Amniotic epithelial cell (primary cell): ENCODE measurements at places on chromosomes 2 and 18.

GRCh38 chr2:105738658-105739241 is 6.0 kb upstream of the NCK2 start:
- no peak for DNase-seq

GRCh38 chr2:28626891-28627421 is 124.7 kb upstream of the PPP1CB start:
- DNase-seq, result peak; percentile 94

- DNase-seq, result peak; percentile 50
Measured at GRCh38 chr2:54348646-54349045, 92.6 kb upstream of the TSPYL6 start.

DNA sequence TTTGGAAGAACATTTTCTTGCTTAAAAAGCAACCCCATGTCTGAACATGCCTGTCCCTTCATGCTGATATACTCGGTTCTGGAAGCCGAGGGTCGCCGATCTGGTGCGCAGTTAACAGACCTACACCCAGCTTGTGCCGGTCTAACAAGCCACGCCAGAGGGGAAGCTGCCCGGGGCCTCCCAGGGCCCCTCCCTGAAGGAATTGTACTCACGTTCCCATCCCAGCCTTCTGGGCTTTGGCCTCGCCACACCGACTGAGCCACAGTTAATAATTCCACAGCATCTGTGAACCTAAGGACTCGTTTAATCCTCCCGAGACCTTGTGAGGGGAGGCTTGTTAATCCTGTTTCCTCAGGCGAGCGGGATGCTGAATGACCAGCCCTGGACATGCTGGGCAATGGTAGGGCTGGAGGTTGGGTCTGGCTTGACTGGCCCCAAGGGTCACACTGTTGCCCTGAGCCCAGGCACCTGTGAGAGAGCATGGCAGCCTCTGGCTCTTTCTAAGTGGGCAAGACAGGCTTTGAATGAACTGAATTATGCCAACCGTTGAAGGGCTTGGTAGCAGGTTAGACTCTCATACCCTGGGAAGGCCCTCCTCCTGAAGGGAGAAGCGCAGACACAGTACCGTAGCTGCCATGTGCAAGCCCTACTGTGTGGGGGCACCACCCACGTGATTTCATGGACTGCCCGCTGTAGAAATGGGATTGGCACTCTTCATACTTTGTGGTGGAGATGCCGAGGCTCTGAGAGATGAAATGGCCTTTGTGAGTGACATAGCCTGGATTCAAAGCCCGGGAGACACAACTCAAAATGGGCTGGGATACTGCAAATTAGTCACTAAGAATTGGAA is 27.9 kb upstream of the ODC1 start:
- no peak for DNase-seq

GRCh38 chr2:214484239-214484638 is 73.4 kb downstream of the VWC2L start:
- no peak for DNase-seq

DNA sequence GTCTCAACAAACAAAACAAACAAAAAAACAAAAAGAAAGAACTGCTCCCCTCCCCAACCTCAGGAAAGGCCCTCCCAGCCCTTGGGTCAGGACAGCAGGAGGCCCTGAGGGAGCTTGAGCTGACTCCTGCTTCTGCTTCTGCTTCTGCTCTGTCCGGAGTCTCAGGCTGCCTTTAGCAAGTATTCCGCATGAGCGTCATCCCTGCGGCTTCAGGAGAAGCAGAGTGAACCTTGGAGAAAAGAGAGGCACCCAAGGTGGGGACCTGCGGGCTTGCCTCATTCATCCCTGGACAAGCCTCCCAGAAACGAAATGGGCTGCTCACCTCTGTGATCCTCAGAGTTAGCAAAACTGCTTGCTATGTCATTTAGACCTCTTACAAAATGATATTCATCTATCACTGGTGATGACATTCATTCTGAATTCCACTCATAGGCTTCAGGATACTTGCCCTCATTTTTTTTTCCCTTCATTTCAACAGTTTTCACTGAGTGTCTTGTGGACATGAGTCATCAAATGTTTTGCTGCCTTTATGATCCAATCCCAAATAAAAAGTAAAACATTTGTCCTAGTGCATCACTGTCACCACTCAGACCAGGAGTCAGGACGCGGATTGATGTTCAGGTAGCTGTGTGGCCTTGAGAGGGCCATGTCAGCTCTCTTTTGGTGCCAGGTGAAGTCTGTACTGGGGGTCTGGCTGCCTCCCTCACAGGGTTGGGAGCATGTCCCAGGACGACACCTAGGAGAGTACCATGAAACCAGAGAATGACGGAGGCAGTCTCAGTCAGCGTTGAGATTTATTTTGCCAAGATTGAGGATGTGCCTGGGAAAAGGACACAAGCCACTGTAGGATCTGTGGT is 51.7 kb downstream of the IMPA2 start:
- peak; percentile 79 for DNase-seq

DNA sequence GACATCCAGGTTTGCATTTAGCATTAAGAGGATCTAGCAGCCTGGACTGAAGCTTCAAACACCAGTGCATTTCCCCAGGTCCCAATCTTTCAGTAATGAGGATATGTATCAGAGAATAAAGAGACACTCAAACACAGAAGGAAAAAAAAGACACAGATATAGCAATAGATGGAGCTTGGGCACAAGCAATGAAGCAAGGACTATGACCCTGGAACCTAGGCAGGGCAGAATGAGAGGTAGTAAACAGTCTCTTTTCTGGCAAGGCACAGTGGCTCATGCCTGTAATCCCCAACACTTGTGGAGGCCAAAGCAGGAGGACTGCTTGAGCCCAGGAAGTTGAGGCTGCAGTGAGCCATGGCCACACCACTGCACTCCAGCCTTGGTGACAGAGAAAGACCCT is 80.7 kb upstream of the HNRNPA3 start:
- DNase-seq, result no peak

DNA sequence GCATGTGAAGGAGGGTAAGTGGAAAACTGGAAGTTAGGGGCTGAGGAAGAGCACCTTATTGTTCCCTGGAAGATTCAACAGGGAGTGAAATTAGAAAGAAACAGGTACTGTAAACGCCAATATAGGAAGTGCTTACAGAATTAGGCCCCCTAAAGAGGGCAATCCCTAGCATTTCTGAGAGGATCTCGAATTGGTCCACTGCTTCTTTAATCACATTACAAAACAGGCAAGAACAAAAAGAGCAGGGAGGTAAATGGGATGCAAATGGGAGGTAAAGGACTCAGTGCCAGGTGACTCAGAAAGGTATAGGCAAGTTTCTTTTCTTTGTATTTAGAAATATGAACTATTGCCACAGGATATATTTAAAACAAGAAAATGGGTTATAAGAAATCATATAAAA is 116.4 kb upstream of the FANCL start:
- no peak for DNase-seq

- no peak for DNase-seq
Measured at GRCh38 chr18:31946305-31947046, 3.5 kb upstream of the TRAPPC8 start.

DNA sequence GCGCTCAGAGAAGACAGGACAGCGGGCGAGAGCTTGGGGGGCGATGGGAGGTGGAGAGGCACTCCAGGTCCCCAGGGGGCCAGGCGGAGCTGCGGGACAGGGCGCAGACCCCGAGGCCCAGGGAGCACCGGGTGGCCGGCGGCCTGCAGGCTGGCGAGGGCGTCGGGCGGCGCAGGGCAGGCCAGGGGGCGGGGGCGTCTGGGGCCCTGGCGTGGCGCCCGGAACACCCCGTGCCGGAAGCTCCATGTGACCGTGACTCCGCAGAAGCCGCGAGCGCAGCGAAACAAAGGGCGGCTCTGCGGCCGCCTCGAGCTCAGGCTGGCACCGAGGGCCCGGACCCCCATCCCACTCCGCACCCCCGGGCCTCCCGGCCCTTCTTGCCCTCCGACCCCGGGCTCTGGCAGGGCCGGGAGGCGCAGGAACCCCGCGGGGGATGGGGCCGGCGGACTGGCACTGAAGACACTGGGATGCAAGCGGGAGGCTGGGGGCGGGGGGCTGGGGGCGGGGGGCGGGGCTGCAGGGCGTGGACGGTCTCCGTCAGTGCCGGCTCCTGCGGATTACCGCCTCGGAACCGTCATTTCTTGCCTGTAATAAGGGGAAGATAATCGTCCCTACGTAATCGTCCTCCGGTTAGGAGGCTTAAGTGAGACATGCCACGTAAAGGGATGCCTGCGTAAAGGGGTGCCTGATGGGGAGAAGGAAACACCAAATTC is 19.1 kb downstream of the SH2D6 start:
- peak; percentile 97 for DNase-seq

- DNase-seq, result peak; percentile 63
Measured at GRCh38 chr2:217711188-217711587, 291.6 kb downstream of the TNS1 start.

DNA sequence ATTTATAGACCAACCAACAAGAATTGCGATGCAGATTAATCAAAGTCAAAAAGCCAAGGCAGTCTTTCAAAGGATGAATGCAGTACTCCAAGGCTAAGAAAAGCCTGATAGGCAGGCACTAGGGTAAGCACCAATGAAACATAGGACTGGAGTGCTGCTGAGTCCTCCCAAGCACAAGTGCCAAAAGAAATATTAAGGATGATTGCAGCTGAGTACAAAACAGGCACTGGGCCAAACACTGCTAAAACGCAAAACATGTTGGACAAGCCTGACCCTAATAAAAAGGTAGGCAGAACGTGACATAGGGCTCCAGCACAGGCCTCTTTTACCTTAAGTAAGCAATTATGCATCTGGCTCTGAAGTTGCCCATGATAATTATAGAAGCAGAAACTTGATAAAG is 160.1 kb upstream of the LRP1B start:
- DNase-seq, result no peak

- DNase-seq, result no peak
Measured at GRCh38 chr2:164802095-164802707, 39.4 kb downstream of the COBLL1 start.

DNA sequence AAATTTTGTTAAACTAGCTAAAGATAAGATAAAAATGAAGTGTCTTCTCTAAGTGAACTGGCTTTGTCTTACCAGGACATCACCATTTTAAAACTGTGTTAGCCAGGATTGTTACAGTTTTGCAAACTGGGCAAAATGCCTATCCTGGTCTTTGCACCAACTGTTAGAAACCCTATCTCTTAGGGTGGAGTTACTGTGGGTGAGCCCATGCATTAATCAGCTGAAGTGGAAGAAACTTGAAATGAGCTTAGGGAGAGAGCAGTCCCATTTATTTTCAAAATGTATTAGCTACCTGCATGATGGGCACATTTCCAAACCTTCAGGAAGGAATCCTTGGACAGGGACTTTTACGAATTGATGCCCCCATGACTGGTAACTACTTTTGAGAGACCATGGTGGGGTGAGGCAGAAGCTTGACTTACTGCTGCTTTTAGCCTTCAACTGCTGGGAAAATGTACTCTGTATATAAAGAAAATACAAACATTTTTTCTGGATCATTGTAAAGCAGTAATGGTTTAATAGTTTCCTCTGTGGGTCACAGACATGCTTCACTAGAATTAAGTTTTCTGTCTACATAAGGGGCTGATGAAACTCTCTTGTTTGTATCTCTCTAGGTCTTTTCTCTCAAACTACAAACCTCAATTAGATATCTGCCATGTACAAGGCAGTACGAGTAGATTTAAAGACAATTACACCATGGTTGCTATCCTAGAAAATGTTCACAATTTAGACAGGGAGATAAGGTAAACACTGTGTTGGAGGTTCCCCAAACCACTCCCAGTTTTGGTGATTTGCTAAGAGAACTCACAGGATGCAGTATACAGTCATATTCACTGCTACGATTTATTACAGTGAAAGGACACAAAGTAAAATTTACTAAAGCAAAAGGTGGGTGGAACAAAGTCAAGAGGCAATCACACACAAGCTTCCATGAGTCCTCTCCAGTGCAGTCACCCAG is 321.4 kb upstream of the MMADHC start:
- peak; percentile 94 for DNase-seq

DNA sequence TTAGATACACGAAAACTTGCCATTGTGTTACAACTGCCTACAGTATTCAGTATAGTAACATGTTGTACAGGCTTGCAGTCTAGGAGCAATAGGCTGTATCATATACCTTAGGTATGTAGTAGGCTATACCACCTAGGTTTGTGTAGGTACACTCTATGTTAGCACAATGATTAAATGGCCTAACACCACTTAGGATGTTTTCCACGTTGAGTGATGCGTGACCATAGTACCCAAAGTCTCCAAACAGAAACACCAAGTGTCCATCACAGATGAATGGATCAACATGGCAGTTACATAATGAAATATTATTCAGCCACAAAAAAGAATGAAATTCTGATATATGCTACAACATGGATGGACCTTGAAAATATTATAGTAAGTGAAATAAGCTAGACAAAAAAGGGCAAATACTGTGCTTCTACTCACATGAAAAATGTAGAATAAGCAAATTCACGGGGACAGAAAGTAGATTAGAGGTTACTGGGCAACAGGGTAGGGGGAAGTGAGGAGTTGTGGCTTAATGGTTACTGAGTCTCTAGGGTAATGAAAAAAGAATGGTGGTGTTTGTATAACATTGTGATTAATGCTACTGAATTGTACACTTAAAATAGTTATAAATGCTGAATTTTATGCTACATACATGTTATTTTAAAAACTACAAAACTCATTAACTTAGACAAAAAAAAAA is 62.6 kb downstream of the TMEM131 start:
- no peak for DNase-seq

- DNase-seq, result no peak
Measured at GRCh38 chr2:171185941-171186340, 25.2 kb upstream of the TLK1 start.

DNA sequence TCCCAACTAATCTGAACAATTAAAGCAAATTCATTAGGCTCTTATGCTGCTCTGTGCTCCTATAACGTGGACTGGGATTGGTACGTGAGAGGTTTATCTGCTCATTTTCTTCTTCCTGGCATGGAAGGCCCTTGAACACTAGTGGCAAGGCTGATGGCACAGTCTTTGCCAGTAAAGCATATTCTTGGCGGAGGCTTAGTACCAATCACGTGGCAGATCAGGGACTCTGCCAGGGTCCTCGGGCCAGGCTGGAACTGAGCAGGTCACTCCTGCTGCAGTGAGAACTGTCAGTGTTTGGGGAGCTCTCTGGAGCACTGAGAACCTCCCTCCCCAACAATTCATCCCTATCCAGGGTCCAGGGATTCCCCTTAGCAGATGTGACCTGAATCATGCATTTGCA is 3.7 kb upstream of the ALPK2 start:
- no peak for DNase-seq

- DNase-seq, result no peak
Measured at GRCh38 chr2:133739039-133739438, 170.8 kb upstream of the NCKAP5 start.

GRCh38 chr2:3277748-3278520 is 99.7 kb downstream of the EIPR1 start:
- DNase-seq, result no peak

- DNase-seq, result no peak
Measured at GRCh38 chr2:104049981-104050380, 803.9 kb upstream of the POU3F3 start.

DNA sequence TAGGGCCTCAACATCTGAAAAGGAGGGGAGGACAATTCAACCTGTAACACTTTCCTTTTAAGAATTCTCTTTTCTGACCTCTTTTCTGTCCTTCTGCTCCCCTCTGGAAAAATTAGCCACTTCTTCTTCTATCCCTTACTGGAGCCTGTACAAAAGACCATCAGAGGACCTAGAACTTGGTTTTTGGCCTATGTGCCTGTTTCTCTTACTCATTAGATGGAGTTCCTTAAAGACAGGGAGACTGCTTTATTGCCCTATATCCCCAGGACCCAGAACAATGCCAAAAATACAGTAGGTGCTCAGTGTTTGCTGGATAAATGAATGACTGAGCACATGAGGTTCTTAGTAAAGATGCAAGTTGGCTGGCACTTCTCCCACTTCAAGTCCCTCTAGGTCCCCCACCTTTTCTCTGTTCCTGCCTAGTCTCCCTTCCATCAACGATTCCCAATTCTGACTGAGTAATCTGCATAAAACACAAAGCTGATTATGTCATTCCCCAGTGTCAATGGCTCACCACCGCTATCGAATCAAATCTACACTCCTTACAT is 114.2 kb downstream of the DDX1 start:
- DNase-seq, result no peak
